ENCODE measurements at places on chromosomes 2 and 18.

DNA sequence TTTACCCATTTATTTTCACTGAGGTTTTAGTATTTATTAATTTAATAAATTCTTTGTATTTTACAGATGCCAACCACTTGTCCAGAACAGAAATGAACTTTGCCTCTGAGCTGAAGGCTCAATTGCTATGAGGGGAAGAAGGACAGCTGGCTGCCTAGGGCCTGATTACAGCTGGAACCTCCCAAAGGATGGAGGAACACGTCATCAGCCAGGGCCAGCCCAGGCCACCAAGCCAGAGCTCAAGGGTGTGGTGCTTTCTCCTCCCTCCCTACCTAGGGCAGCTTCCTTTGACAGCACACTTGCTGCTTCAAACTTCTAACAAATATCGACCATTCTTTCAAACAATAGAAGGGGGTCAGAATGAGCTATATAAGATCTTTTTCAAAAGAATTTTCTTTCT is 19.7 kb upstream of the RIOK3 start:
- no peak for DNase-seq
- H3K36me3 ChIP-seq, result peaks cover 12% of the 10 kb centered on the region
- no peak overlapping the region for H3K27ac ChIP-seq
- no peaks in the 10 kb centered on the region for H3K27me3 ChIP-seq

DNA sequence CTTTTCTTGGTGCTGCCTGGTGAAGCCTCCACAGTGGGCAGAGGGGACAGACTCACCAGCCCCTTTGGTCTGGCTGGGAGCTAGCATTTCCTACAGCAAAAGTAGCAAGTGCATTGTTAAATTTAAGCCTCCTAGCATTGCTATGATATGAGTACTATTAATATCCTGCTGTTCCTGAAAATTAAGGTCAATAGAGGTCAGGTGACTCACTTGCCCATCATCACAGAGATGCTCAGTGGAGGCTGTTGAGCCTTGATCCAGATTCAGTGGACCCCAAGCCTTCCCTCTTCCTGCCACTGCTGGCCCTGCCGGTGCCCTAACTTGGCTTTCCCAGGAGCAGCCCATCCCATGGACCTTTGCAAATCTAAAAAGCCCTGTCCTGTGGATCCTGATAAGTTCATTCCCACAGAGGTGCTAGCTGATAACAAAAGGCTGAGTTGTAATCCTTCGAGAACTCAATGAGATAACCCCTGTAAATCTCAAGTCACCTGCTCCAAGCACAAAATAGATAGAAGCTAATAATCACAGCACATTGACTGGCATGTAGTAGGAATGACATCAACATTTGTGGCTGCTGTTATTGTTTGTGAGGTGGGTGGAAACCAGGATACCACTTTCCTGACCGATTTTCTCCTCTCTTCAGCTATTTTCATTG is 84.4 kb downstream of the THNSL2 start:
- no peaks in the 10 kb centered on the region for H3K36me3 ChIP-seq
- no peak for DNase-seq
- peaks cover 4% of the 10 kb centered on the region for H3K27me3 ChIP-seq
- H3K4me1 ChIP-seq, result no peaks in the 10 kb centered on the region

DNA sequence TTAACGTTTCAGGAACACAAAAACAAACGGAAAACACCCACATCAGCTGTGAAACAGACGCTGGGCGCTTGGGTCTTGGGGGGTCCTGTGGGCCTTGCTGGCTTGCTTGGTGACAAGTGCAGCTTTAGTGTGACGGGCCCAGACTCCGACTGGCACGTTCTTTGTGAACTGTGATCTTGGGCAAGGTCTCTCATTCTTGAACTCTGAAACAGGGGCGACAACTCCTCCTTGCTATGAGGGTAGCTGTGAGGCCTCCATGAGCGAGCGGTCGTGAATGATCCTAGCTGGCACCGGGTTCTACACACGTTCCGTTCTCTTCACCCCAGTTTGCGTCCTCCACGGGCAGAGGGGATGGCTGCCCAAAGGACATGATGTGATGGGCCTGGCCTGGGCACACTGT is 8.7 kb upstream of the COLEC11 start:
- no peak overlapping the region for H3K4me3 ChIP-seq
- DNase-seq, result no peak
- H3K27me3 ChIP-seq, result no peaks in the 10 kb centered on the region
- peaks cover 18% of the 10 kb centered on the region for H3K36me3 ChIP-seq
- H3K4me1 ChIP-seq, result peaks cover 4% of the 10 kb centered on the region

DNA sequence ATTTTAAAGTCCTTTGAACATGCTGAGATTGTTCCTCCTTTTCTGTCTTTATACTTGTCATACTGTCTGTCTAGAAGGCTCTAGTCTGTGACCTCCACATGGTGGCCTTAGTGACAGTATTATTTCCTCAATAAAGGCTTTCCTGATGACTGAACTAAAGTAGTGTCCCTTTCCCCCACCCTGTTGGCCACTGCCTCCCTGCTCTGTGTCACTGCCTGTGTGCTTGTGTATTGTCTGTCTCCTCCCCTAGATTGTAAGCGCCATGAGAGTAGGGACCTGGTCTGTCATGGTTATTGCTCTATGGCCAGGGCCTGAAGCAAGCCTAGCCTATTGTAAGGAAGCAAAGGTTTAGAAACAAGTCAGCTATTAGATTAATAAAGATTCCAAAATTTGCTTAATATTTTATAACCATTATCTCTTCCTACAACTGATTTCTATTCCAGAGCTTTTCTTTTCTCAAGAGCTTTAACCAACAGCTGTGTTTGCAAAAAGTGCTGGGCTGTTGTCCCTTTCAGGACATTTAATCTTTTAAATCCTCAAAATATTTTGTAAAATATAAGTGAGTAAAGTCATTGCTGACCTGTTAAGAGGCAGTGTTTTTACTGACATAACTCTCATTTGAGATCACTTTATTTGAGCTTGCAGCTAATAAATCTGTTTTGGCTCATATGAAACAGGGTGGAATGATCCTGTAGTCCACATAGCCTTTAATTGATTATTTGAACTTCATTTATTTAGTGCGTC is 35.5 kb downstream of the DIS3L2 start:
- no peaks in the 10 kb centered on the region for H3K27me3 ChIP-seq
- H3K4me3 ChIP-seq, result no peak overlapping the region

Data from activated naive CD4-positive, alpha-beta T cell treated with anti-CD3 and anti-CD28 coated beads for 36 hours (primary cell).